ENCODE measurements at places on chromosomes 1 and 21. TPM values are rescaled to one million over a fixed set of nuclear protein-coding genes. Genes with fewer than 3 reads are reported as not detected.

The ERICH3 gene
- not detected for total RNA-seq

The MAP3K21 gene
- 3.1 TPM for total RNA-seq

The PEX14 gene
- total RNA-seq, result 36.0 TPM

The C1orf115 gene
- 3.9 TPM for total RNA-seq

The ZYG11A gene
- total RNA-seq, result 0.36 TPM

The NLRP3 gene
- 0.33 TPM for total RNA-seq

The WNT9A gene
- 26.5 TPM for total RNA-seq

The ESRRG gene
- not detected for total RNA-seq

The S100A16 gene
- total RNA-seq, result 61.6 TPM

The ZNF648 gene
- not detected for total RNA-seq

The DOCK7 gene
- total RNA-seq, result 57.2 TPM

The RHEX gene
- not detected for total RNA-seq

The NFIA gene
- 20.9 TPM for total RNA-seq

The SELENON gene
- total RNA-seq, result 57.2 TPM

The CFAP141 gene
- total RNA-seq, result not detected

The FCRLB gene
- total RNA-seq, result 0.41 TPM

The FCER1A gene
- total RNA-seq, result not detected

The RRP1 gene
- total RNA-seq, result 41.8 TPM

The EDARADD gene
- total RNA-seq, result 35.4 TPM

The REN gene
- not detected for total RNA-seq

The DCST1 gene
- not detected for total RNA-seq

The TIPRL gene
- total RNA-seq, result 48.5 TPM

The SLC9A1 gene
- total RNA-seq, result 31.3 TPM

The COP1 gene
- total RNA-seq, result 36.5 TPM

The ECE1 gene
- total RNA-seq, result 192 TPM

The B3GALT2 gene
- 0.08 TPM for total RNA-seq

The KDF1 gene
- total RNA-seq, result 3.2 TPM

The KRTAP19-3 gene
- not detected for total RNA-seq

The IL20 gene
- not detected for total RNA-seq

The PAQR6 gene
- total RNA-seq, result 0.92 TPM

The SPATA45 gene
- not detected for total RNA-seq

The PGD gene
- total RNA-seq, result 158 TPM

The UBASH3A gene
- 0.33 TPM for total RNA-seq

The TFF3 gene
- total RNA-seq, result 8.9 TPM

The HCRTR1 gene
- 0.18 TPM for total RNA-seq

The TRIM67 gene
- 0.08 TPM for total RNA-seq

The BRDT gene
- not detected for total RNA-seq

The ACTL8 gene
- not detected for total RNA-seq

The PCNX2 gene
- 2.6 TPM for total RNA-seq

The BEND5 gene
- total RNA-seq, result not detected

The MLLT11 gene
- 5.0 TPM for total RNA-seq

The RPL5 gene
- total RNA-seq, result 446 TPM

The SLAMF6 gene
- not detected for total RNA-seq

The ABL2 gene
- 38.3 TPM for total RNA-seq

The ZFP69 gene
- total RNA-seq, result 6.4 TPM

The CLCA1 gene
- 0.08 TPM for total RNA-seq

The SPATA46 gene
- not detected for total RNA-seq

The DMRTA2 gene
- not detected for total RNA-seq

The FAM163A gene
- total RNA-seq, result not detected

The OR10J1 gene
- not detected for total RNA-seq

The COQ8A gene
- total RNA-seq, result 15.1 TPM

The CD1B gene
- total RNA-seq, result not detected

The DCDC2B gene
- total RNA-seq, result not detected
